EH (cell line): ENCODE measurements at places on chromosomes 2 and 18.
A peak's percentile ranks its signal among the peaks of the same experiment; 100 is the strongest.

DNA sequence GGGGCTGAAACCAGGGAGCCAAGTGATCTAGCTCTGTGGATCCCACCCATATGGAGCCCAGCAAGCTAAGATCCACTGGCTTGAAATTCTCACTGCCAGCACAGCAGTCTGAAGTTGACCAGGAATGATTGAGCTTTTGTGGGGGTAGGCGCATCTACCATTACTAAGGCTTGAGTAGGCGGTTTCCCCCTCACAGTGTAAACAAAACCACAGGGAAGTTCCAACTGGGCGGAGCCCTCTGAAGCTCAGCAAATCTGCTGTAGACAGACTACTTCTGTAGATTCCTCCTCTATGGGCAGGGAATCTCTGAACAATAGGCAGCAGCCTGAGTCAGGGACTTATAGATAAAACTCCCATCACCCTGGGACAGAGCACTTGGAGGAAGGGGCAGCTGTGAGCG lies 96.7 kb downstream of the CCDC148 start:
- peak; percentile 16 for DNase-seq

DNA sequence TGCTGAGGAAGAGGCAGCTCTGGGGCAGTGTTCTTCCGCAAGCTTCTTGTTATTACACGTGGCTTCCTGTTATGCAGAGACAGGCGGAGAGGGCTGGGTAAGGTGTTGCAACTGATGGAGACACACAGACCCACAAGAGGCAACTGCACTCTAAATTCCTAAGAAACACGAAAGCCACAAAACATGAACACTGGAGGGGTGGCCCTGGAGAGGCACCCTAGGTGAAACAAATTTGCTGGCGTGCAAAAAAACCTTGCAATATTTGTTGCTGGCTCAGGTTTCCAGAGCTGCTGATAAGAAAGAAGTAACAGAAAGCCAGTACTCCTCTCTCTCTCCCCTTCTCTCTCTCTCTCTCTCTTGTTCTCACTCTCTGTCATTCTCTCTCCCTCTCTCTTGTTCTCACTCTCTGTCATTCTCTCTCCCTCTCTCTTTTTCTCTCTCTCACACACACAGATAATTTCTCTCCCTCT lies 31.8 kb downstream of the ARHGAP25 start:
- peak; percentile 9 for DNase-seq

DNA sequence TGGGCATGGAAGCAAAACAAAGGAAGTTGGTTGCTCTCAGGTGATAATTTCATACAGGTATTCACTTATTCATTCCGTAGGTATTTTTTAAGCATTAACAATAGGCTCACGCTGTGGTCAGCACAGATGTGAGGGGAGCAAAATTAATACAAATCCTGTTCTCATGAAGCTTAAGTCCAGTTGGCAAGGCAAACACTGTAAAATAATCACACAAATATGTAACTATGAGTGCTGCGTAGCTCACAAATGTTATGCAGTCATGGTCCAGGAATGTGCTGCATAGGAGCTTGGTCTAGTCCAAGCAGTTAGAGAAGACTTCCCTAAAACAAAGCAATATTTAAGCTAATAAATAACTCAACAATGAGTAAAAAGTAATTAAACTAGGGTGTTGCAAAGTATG lies 23.9 kb downstream of the SP5 start:
- DNase-seq: peak; percentile 93

DNA sequence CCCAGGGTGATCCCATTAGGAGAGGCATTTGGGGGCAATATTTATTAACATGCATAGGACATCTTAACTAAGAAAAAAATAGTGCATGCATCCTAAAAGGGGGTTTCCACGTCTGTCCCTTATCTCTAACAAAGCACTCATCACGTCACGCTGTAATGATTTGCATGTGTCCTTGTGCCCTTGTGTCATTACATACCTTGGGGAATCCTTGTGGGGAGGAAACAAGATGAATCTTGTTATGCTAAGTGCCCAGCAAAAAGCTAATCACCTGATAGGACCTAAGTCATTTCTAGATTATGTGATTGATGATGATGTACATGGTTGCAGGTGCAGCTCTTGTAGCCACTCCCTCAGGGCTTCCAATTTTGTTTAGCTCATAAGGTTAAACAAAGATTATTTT lies 250.9 kb downstream of the FBXO15 start:
- DNase-seq: no peak

GRCh38 chr2:168948621-168949212 lies 47.6 kb downstream of the G6PC2 start:
- DNase-seq: peak; percentile 19

GRCh38 chr18:22171258-22172119 lies 2.1 kb downstream of the GATA6 start:
- no peak for DNase-seq

DNA sequence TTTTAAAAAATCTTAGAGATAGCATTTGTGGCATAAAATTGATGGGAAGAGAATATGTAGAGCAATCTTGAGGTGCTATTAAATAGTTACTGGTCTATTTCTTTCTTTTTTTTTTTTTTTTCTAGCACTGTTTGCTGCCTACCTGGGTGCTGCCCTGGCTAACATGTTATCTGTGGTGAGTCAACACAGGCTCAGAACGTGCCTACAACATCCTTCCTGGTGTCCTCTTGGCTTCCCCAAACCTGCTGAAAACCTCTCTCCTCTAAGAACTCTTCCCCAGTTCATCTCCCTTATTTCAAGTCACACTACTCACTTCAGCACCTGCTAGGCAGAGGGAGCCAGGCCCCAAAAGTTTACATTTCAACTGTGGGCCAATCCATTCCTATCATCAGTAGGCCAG lies 45.1 kb upstream of the SLC14A1 start:
- peak; percentile 25 for DNase-seq

DNA sequence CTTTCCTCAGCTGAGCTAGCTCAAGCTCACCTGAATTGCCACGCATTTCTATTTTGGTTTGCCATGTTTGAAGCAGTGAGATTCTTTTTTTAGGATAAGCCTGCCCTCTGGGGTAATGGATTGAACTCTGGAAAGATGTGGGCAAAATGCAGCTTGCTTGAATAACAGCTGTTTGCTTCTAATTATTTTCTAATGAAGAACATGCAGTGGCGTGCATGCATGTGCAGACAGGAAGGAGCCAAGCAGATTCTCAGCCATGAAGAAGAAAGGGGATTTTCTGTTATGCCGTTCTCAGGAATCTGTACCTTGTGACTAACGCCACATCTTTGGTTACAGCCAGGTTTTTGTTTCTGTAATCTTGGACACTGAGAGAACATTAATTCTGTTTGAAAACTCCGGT lies 171.2 kb downstream of the ANTXR1 start:
- peak; percentile 66 for DNase-seq

- no peak for DNase-seq
Measured at GRCh38 chr2:12839339-12839738, 122.6 kb downstream of the TRIB2 start.

GRCh38 chr18:34867520-34867919 lies 157.4 kb downstream of the DTNA start:
- no peak for DNase-seq

GRCh38 chr2:118121986-118122524 lies 33.8 kb downstream of the INSIG2 start:
- no peak for DNase-seq

DNA sequence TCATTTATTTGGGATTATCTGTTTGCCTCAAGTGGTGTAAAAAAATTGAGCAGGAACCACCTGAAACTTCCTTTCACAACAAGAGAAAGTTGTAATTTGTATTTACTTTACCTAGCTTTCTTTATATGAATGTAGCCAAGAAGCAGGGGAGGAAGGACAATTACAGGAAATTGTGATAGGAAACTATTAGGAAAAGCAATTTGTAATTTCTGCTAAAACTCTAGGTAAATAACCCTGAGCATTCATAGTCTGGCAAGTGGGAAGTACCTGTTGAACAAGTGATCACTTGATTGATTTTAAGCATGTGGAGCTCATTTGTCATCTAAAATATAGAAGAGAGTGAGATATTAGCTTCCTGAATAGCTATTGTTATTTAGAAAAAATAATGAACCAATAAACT lies 5.0 kb downstream of the TFPI start:
- no peak for DNase-seq

DNA sequence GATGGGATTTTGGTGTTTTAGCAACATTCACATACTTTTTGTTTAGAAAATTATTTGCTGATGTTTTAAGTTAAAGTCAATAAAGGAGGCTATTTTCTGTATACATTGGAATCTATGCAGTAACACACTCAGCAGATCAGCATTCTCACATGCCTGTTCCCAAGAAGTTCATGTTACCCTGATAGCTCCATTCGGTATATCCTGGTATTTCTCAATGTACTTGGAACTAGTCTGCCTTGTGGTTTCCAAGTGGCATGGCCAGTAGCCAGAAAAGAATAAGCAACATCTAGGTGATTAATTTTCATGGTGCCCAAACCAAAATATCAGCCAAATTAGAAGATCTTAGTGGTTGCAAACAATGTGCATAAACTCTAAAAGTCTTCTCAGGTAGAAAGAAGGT lies 5.2 kb upstream of the NCAPH start:
- peak; percentile 41 for DNase-seq

DNA sequence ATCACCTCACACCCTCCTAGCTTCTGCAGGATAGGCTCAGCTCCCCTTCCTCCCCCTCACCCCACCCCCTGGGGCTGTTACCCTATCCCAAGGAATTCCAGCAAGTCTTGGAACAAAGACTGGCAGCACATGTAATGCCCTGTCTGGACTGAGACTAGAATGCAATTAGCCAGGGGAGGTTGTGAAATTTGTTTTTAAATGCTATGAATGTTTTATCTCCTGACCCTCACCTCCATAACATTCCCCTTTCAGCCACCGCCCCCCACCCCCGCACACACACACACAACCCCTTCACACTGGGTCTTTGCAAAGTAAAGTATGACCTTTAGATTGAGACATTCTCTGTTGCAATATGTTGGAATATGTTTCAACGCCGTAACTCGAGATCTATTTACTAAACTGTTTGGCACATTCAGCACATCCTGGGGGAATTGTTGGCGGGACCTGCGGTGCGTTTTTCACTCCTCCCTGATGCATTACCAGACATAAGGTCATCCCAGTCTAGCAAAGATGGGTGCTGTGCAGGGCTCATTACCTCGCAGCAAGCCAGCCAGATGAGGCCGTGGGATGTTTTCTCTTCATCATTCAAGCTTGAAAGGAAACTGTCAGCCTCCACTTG lies 290.7 kb upstream of the SLC14A2 start:
- DNase-seq: peak; percentile 18

GRCh38 chr18:62672600-62672999 lies 42.7 kb upstream of the PHLPP1 start:
- no peak for DNase-seq

- DNase-seq: peak; percentile 50
Measured at GRCh38 chr2:25814681-25815080, 63.6 kb downstream of the ASXL2 start.

GRCh38 chr2:237977380-237977779 lies 10.6 kb downstream of the UBE2F start:
- no peak for DNase-seq

- DNase-seq: peak; percentile 53
Measured at GRCh38 chr18:50099725-50100407, 95.1 kb downstream of the MYO5B start.

DNA sequence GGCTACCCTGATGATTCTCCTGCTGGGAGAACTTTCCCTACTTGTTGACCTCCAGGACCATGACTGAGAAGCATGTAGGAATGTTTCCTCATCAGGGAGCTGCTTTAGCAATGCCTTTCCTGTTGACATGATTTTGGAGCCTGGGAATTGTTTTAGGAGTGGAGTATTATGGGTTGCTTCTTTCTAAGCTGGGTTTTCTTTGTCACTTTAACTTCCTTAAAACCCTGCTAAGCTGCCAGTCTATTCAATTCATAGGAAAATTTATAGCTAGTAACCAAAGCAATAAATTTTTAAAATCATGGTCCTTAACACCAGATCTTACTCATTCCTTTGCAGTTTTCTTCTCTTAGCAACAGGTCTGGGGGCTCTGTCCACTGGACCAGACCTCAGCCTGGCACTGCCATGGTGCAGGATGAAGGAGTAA lies 125.6 kb upstream of the TACR1 start:
- DNase-seq: peak; percentile 42

DNA sequence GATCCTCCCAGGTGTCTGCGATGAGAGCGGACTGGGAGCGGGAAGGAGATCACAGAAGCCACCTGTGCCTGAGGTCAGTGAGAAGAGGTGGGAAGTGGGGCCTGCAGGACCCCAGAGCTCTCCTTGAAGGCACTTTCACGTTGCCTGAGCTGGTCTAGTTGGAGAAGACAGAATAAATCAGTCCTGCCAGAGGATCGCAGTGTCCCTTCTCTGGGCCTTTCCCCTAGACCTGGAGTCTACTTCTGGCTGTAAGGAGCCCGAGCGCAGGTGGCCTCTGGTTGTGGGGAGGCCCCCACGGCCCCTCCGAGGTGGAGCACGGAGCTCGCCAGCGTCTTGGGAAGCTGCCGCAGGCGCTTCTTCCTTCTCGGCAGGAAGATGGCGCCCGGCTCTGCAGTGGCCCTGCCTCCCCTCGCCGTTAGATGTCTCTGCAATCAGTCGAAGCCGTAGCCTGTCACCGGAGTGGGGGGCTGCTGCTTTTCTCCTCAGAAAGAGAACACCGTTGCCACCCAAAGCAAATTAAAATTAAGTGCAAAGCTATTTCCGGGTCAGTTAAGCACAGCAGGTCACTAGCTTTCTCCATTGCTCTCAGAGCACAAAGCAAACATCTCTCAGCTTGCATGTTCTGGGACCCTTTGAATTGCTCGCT lies 212.0 kb upstream of the MYT1L start:
- no peak for DNase-seq

DNA sequence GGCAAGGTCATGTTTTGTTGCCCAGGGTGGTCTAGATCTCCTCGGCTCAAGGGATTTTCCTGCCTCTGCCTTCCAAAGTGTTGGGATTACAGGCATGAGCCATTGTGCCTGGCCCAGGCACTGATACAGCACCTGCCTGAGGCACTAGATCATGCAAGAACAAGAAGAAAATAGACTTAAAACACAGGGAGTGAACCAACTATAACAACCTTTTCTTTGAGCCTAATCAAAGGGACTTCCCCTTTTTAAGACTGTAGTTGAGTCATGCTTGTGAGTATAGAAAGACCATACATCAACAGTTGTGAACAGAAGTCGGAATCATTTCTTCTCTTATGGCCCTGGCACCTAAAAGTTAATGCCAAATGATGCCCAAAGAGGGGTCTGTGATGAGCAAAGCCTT lies 47.9 kb upstream of the MAPRE2 start:
- DNase-seq: no peak

DNA sequence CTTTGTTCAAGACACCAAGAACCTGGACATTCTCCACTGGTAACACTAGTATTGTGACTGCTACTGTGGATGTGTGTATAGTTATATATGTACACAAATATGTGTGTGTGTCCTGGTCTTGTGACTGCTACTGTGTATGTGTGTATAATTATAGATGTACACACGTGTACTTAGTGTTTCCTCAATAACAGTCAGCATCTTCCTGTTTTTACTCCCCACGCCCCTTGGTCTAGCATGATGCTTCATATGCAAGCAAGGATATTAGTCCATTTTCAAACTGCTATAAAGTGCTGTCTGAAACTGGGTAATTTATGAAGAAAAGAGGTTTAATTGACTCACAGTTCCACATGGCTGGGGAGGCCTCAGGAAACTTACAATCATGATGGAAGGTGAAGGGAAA lies 802.7 kb downstream of the RNF144A start:
- DNase-seq: no peak
